Activated T-helper 1 cell treated with anti-CD3 and anti-CD28 coated beads, Interleukin-2, amount 50 U/mL, for 16 hours (primary cell): ENCODE measurements at places on chromosomes 4 and X.

DNA sequence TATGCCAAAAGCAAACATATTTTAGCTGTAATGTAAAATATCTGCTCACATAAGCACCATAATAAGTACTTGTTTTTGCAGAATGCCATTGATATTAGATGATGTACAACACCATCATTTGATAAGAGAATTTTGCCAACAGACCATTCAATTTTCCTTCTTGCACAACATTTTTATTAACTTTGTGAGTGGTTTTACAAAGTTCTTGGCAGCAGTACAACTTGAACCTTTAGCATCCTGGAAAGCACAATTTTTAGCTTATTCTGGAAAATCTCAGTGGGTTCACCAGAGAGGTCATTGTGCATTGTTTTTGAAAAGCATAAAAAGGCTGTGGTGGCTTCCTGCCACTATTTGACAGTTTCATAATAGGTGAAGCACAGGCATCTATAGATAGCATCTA is 26.4 kb upstream of the REPS2 start:
- no peak for DNase-seq

DNA sequence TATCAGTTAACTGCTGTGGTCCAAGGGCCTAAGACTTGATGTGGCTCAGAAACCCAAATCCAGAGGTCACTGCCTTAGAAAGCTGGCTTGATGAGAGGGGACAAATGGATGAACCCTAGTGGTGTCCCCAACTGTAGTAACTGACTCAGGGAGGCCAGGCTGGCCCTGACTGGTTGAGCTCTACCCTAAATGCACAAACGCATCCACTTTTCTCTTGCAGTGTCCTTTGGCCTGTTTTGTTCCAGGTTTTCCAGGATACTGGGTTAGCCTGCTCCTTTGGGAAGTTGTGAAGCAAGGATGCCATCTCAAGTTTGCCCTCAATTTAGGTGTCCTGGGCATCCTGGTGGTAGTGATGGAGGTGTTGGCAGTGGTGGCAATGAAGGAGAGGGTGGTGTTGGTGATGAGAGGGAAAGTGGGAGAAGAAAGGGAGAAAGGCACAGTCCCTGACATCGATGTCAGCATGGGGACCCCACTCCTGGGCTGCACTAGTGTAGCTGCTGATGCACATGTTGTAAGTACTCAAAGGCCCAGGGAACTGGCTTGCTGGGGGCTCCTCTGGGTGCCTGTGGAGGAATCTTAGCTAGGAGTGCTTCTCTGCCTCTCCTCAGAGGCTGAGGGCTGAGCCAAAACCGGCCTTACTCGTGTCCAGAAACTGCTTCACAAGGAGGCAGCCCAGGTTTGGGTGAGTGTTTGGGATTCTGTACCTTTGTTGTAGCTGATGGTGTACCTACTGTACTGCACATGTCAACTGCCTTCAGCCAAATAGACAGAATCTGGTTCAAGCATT is 2.9 kb upstream of the HAND2 start:
- no peak for DNase-seq

DNA sequence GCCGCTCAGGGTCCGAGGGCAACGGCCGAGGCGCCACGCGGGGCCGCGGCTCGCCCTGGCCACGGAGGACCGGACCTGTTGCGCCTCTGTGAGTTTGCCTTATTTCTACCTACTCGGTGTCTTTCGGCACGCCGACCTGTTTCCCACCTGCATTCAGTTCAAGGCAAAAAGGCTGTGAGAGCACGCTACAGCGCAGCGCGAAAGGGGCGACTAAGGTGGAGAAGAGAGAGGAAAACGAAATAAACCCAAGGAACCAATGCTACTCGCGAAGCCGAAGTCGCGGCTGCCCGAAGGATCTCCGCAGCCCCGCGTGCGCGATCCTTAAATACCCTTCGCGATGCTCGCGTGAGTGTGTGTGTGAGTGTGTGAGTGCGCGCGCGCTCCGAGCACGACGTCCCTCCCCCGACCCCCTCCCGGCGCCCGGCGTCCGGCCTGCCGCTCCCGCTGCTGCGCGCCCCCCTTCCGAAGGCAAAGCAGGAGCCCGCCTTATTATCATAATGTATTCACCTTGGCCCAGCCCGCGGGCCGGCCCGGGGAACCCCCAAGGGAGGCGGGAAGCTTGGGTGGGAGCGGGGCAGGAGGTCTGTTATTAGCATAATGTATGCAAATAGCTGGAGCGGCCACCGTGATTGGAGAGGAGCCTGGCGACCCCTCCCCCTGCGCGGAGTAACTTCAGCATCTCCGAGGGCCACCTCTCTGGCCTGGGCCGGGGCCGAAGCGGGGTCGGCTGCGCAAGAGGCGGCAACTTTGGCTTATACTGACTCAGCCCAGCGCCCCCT is at the start of gene COL25A1:
TSS of gene COL25A1 (minus strand) at position 298 of the 779 bp plus-strand sequence.
- DNase-seq: no peak

GRCh38 chr4:946103-946450 is 13.8 kb downstream of the TMEM175 start:
- DNase-seq: no peak

DNA sequence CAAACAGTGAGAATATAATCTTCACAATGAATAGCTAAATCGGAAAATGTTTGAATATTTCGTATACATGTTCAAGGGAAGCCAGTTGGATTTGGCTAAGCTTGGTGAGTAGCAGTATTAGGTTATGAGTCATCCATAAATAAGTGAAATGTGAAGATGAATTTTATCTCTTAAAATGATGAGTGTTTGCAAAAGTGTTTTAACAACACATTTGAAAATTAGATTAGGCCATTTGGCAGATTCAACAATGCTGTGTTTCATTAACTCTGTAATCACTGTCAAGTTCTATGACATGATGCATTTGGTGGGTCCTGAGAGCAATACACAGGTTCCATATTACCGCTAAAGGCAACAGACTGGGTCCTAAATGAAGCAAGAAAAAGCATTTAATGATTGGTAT is 301.9 kb upstream of the PRPS2 start:
- no peak for DNase-seq

GRCh38 chrX:100944601-100945000 is 15.9 kb upstream of the XKRX start:
- DNase-seq: no peak

DNA sequence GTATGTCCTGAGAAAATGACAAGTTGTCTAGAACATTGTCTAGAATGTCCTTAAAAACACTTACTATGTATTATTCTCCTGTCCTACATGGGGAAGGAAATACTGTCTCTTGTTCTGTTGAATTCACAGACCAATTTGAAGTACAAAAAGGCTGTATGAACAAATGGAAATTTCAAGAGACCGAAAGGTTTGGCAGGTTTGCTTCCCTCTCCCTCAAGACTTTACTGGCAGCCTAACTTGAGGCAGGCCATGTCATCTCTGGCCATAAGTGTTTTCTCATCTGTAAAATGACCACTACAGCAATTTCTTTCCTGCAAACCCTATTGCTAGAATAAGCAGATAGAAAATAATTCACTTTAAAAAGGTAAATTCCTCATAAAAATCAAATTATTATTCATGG is 191.2 kb upstream of the BMP3 start:
- DNase-seq: no peak

- no peak for DNase-seq
Observed at GRCh38 chr4:5845035-5845905, 47.6 kb downstream of the CRMP1 start.

GRCh38 chr4:170979736-170980135 is 833.5 kb upstream of the GALNTL6 start:
- DNase-seq: no peak

DNA sequence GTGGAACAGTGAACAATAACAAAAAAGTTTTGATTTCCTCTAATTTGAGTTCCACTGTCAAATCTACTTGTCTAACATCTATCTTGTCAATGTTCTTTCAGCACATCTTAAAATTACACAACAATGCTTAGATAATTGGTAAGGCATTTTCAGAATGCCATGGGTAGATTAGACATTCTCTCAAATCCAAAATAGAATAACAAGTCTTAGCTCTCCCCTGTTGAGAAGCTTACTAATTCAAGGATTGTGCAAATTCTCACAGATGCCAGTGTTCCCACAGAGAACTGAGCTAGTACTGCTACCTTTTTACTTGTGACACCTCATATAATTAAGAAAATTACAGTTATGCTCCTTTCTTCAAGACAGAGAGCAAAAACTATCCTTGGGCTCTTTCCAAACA is 2442.0 kb downstream of the PCDH7 start:
- no peak for DNase-seq

GRCh38 chr4:89109841-89110540 is 1.3 kb upstream of the TIGD2 start:
- DNase-seq: no peak

- DNase-seq: peak; percentile 56
Observed at GRCh38 chr4:1746265-1746691, 25.0 kb downstream of the TACC3 start.

- DNase-seq: no peak
Observed at GRCh38 chr4:107760281-107760947, 40.4 kb upstream of the PAPSS1 start.

- DNase-seq: no peak
Observed at GRCh38 chr4:146049802-146050201, 111.2 kb upstream of the ZNF827 start.

- DNase-seq: no peak
Observed at GRCh38 chr4:176482972-176483371, 163.2 kb downstream of the SPCS3 start.

DNA sequence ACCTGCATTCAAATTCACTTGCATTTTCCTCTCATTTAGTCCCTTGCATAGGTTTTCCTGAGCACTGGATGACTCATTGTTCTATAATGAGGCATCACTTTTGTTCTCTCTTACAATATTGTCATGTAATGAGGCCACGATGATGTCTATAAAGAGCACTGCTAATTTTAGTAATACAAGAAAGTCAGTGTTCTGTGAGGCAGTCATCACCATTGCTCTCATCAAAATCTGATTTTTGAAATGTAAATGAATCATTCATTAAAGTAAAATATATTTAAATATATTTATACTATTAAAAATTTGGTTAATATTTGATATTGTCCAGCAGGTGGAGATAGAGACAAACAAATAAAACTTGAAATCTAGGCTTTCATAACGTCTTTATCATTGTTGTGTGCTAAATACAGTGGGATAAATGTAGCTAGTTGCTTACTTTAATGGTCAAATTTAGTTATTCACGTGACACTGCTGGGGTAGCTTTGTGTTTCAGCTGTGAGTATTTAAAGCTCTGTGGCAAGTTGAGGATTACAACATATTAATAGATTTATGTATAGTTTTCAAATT is 15.4 kb downstream of the HMGB2 start:
- no peak for DNase-seq

DNA sequence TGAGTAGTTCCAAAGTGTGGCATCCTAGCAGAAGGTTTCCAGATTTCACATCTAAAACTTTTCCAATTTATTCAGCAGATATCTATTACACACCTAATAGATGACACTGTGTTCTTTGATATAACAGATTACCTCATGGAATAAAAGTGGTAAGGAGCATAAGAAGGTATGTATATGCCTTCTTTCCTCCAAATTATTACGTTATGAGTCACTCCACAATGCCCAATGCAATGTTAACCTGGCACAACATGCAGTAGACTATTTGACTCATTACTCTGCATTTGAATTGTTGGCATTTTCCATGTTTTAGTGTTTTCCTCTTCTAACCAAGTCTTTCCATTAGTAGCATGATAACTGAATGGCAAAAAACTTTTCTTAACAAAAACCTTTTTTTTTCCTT is 383.6 kb downstream of the ADGRL3 start:
- no peak for DNase-seq

DNA sequence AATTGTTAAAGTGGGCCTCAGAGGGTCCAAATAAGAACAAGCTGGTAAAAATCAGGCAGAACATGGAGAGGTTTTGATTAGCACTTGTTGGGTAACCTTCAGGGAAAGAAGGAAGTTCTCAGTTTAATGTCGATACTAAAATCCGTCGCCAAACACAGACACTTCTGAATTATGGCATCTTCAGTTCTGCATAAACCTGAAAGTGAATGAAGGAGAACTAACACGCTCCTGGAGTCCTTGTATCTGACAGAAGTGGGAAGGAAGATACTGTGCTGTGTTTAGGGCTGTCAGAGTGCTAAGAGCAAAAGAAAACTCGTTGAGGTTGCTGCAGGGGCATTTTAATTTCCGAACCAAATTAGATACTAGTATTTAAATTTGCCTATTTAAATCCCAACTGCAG is 106.2 kb downstream of the TMA16 start:
- DNase-seq: no peak

DNA sequence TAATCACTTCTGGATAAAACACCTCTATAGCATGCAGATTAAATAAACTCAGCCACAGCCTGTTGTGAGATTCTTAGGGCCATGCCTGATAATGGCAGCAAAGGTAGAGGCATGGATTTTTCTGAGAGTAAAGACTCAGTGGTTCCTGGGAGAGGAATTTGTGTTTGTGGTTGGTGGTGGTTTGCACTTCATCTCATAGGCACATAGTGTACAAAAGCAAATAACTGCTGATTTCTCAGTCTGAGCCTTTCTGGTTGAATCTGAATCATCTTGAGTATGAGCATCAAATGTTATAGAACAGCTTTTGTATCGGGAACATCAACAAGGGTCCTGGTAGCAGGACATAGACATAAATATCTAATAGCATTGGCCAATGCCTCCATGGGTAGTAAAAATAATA is 274.3 kb downstream of the FRMPD4 start:
- DNase-seq: no peak

DNA sequence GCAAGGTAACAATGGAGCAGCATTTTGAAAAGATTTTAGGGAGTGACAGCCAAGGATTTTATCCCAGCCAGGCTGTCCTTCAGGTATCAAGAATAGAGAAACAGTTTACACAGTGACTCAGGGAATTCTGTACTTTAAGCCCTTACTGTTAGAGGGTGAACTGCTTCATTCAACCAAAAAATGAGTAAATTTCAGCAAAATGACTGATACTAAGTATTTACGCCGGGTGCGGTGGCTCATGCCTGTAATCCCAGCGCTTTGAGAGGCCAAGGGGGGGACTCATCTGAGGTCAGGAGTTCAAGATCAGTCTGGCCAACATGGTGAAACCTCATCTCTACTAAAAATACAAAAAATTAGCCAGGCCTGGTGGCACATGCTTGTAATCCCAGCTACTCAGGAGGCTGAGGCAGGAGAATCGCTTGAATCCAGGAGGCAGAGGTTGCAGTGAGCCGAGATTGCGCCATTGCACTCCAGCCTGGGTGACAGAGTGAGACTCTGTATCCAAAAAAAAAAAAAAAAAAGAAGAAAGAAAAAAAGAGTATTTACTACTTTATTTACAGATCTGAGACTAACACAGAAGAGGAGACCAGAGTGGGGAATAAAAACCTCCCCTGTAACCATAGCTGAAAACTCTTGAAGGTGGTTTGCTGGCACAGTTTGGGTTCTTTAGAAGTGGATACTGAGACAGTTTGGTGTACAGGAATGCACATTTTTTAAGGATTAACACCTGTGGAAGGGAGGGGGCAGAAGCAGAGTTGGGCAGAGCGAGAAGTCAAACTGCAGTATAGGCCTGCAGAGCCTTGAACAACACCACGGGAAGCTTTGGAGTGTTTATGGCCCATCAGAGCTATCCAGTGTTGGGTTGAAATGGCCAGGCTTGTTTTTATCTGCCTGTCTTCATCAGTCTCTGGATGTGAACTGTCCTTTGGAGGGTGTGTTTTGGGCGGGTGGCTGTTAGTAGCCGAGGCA is 40.5 kb downstream of the TMEM131L start:
- DNase-seq: no peak

DNA sequence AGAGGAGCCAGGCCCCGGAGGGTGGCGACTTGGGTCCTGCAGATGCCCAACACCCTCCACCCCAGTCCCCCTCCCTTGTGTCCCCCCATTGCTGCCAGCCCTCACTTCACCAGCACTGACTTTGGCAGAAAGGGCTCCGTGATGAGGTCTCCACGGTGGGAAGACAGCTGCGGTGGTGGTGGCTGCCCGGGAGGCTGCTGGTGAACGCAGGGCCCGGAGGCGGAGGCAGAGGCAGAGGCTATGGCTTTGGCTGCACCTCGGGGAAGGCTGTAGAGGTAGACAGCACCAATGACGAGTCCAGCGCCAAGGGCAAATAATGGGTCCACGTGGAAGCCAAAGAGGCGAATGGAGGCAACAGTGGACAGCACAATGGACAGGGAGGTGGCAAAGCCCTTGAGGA is 6.8 kb downstream of the SLC35A2 start:
- DNase-seq: no peak
